ENCODE measurements at places on chromosomes 7 and 10. TPM values are rescaled to one million over a fixed set of nuclear protein-coding genes. Genes with fewer than 3 reads are reported as not detected.

DNA sequence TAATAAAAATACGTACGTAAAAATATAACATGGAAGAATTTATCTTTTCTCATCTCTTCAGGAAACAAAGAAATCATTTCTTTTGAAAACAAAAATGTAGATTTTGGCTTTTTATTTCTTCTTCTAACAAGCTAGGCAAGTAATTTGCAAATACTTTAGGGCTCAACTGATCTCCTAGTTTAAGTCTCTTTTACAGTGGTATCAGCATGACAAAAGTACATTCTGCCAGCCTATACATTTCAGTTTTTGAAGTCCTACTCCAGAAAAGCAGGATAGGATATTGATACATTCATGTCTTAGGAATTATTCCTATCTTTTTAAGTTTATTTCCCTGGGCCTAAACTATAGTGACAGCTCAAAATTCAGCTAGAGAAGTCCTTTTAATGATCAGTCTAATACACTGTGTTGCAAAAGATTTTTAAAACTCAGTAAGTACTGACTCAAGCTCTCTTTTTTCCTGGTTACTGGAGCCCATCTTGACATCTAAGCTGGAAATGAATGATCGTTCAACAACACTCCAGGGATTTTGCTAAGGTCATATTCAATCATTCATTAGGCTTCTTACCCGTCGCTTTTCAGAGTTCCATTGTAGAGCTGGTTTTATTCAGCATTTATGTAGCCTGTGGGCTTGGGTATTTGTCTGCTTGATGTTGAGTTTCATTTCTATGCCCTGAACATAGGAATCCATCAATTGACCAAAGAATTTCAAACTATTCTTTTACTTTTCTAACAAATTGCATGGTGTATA, 12.2 kb upstream of the FAM53B start:
- DNase-seq, result no peak

GRCh38 chr7:84529480-84530205, 335.1 kb upstream of the SEMA3A start:
- DNase-seq, result no peak

GRCh38 chr10:91287276-91287675, 66.8 kb downstream of the PCGF5 start:
- DNase-seq, result no peak

The STK31 gene
- 1.6 TPM for total RNA-seq

The LIPF gene
- total RNA-seq, result 7.1 TPM

- DNase-seq, result no peak
Observed at GRCh38 chr7:90593205-90593604, 2.9 kb upstream of the CDK14 start.

GRCh38 chr10:29757551-29758297, 123.0 kb upstream of the SVIL start:
- no peak for DNase-seq

DNA sequence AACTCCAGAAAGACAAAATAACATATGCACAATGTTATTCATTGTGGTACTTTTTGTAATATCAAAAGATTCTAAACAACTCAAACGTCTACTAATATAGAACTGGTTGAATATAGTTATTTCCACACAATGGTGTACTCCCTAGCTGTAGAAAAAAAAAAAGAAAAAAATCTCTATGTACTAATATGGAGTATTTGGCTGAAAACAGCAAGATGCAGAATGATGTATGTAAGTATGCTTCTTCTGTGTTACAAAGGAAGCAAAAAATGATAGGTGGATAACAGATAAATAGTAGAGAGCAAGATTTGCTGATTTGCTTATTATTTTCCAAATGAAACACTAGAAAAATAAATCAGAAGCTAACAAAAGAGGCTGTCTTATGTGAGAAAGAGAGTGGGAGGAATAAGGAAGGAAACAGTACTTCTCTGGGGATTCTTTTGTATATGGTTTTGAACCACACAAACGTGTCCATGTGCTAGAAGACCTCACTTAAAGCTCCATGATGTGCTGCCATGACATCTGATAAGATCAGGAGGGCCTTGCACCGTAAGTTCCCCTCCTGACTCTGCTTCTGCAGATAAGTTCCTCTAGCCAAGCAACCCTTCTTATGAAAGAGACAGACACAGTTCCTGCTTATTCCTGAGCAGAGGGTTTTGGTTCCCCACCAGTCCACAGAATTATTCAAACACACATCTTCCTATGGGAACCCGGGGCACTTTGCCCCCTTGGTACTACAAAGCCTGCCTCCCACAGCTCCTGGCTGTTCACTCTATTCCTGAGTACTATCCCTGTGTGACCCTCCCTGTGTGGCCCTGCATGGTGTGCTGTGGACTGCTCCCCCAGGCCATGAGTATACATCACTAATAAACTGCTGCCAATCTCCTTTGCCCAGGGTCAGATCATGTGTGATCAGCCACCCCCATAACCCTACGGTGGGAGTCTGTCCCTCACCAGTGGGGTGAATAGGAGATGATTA, 159.1 kb downstream of the CCDC71L start:
- DNase-seq, result no peak
